Stimulated activated CD8-positive, alpha-beta memory T cell treated with anti-CD3 and anti-CD28 coated beads, Interleukin-7, amount 100 ng/mL, for 4 hours (primary cell): ENCODE measurements at places on chromosomes 4 and X.

GRCh38 chrX:12702509-12703091, 88.6 kb upstream of the PRPS2 start:
- DNase-seq = no peak

GRCh38 chrX:125628435-125628834, 308.8 kb downstream of the TEX13C start:
- DNase-seq = no peak

GRCh38 chrX:104330966-104331365, 76.2 kb upstream of the ESX1 start:
- no peak for DNase-seq

- no peak for DNase-seq
These were observed 2731.9 kb downstream of the ARAP2 start for GRCh38 chr4:33512397-33512796.

GRCh38 chr4:119394826-119395225, 72.9 kb upstream of the FABP2 start:
- no peak for DNase-seq

DNA sequence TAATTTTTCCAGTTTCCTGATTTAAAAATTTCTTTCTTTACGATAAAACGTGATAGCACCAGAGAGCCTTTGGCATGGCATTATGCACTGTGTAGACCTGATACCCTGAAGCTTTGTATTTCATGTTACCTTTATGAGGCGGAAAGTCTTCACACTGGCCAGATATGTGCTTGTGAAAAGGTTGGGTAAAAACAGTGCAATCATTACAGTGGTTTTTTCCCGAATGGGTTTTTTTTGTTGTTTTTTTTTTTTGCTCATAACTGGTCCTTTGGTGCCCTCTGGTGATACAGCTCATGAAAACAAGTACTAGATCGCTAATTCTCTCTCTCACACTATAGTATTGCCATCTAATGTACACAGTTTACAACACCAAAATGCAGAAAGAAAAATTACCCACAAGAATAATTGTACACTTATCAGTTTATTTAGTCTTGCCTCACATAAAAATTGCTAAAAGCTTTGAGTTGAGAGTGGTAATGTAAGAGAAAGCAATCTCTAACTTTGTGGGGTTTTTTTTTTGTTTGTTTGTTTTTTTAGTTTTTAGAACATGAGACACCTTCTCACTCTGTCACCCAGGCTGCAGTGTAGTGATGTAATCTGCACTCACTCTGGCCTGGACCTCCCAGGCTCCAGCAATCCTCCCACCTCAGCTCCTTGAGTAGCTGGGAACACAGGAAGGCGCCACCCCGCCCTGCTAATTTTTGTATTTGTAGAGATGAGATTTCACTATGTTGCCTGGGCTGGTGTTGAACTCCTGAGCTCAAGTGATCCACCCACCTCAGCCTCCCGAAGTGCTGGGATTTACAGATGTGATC, 21.3 kb downstream of the SPCS3 start:
- DNase-seq = no peak

DNA sequence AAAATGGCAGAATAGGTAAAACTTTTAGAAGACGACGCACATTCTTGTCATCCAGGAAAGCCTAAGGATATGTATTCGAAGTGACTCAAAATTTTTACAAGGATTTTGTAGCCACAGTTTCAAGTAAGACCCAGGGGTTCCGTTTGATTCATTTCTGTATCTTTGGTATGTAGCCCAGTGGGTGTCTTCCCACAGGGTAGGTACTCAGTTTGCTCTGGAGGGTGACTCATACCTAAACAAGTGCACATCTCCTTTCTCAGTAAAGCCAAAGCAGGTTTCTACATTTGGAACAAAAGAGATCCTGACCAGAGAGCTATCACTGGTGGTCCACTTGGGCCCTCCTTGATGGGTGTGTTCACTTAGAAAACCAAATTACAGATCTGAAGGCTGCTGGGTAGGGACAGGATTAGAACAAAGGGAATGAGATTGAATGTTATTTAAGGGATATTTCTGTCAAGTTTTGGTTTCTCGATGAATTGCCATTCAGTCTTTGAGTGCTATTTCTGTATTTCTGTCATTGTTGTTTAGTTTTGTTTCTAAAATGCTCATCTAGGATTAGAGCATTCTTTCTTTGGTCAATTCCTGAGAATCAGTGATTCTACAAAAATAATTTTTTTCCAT, 56.1 kb downstream of the PLS3 start:
- no peak for DNase-seq

DNA sequence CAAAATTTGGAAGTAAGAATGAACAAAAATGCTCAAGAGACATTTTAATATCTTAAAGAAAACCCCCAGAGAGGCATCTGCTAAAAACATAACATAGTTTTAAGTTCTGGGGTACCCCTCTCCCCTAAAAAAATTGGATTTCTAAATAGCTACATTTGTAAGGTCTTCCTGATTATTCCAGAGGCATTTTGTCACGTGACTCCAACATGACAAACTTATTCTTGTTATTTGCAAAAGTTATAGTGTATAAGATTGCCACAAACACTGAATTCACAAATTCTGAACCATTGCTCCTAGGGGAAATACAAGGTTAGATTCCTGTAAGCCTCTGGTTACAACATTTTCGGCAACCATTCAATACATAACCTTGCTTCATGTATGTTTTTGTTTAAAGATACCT, 73.4 kb downstream of the COL25A1 start:
- no peak for DNase-seq

- DNase-seq = no peak
These were observed 831.5 kb downstream of the STIM2 start for GRCh38 chr4:27692158-27692557.

GRCh38 chrX:43002526-43003203, 224.7 kb upstream of the PPP1R2C start:
- DNase-seq = no peak

DNA sequence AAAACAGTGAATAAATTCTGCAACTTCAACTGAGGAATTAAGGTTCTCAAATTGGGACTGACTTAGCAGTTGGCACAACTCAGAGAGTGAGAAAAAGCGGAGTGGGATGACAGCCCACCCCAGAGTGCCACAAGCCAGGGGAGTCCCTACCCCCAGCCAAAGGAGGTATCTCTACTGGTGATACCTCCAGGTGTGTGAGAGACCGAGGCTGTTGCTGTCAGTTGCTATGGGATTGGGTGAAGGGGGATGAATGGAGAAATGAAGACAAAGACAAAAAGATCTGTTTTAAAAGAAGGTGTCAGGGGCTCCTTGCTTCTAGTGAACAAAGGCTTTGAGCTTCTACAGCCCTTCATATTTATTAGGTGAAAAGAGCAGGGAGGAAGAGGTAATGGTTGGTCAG, 71.4 kb upstream of the UGT2B10 start:
- no peak for DNase-seq

- DNase-seq = no peak
These were observed 1980.7 kb downstream of the PCDH7 start for GRCh38 chr4:32700838-32701237.

DNA sequence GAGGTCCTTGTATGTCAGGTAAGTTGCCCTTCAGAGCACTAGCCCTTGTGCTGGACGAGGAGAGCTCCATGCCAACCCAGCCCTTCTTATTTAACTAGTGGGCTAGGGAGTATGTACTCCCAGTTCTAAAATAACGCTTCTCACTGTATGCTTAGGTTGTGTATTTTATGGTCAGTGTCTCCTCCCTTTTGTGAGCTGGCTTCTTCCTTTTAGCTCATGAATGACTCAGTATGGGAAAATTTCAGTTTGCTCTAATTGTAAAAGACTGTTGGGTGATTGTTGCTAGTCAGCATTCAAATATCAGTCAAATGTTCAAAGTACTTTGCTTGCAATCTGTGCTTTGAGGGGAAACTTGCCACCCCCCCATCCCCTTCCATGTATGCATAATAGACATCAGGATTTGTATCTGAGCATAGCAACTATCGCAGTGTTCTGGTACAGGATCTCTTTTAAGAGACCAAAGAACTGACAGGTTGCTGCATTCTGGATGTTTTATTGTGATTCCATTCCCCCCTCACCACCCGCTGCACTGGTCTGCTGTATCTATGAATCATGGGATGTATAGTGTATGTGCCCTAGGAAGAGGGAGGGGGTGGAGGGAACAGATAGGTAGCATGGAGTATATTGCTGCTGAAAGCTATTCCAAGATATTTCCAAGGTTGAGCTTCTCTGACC, 34.7 kb downstream of the DLG3 start:
- no peak for DNase-seq

- no peak for DNase-seq
These were observed 404.1 kb downstream of the MAPK10 start for GRCh38 chr4:85955620-85956292.

- DNase-seq = no peak
These were observed 81.9 kb downstream of the HMGB2 start for GRCh38 chr4:173252024-173252935.

DNA sequence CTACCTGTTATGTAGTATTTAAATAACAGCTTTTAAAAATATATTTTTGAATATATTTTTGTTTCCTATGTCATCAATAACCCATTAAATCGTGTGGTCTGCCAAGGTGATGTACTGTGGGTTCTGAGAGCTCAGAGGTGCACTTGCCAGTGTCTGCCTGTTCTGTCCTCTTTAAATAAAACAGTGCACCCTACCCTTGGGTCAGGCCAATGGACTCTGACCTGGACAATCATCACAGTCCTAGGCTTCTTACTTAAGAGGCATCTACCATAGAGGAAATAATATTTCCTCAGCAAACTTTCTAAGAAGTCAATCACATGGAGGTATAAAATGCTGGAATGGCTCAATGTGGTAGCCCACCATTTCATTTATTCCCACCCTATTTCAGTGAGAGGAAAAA, 26.0 kb upstream of the LHFPL1 start:
- no peak for DNase-seq

- no peak for DNase-seq
These were observed 185.5 kb downstream of the MGST2 start for GRCh38 chr4:139851133-139851532.

GRCh38 chrX:10537308-10537707, 83.1 kb downstream of the MID1 start:
- DNase-seq = no peak

GRCh38 chr4:35556387-35556786, 687.9 kb downstream of the ARAP2 start:
- no peak for DNase-seq

GRCh38 chr4:108399610-108400265, 220.6 kb upstream of the RPL34 start:
- no peak for DNase-seq

- no peak for DNase-seq
These were observed 139.9 kb upstream of the SLC4A4 start for GRCh38 chr4:71198958-71199357.

GRCh38 chr4:74473155-74473811, 28.3 kb downstream of the AREG start:
- DNase-seq = no peak

DNA sequence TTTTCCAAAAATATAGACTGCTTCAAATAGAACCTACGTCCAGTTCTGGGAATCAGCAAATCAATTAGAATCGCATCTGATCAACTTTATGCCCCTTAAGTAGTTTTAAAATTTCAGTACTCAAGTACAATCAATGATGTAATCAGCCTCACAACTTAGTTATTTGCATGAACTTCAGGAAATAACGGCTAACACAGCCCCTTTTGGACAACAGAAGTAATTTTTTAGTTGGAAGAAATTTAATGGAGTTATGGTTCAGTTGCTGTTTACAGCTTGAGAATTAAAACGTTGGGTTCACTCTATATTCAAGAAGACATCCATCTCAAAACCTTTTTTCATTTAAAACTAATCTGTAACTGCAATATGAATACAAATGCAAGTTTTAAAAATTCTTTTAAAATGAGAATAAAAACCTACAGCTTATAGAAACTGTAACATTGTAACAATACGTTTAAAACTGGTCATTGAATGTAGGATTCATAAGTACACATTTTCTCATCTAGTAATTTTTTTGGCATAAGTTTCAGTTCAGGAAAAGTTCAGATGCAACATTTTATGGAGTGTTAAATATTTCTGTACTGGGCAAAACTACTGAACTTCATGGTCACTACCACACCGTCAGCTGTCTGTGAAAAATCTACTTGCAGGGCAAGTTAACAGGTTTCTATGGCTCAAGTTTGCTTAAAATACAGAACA, 956 bp downstream of the TAPT1 start:
- DNase-seq = no peak

DNA sequence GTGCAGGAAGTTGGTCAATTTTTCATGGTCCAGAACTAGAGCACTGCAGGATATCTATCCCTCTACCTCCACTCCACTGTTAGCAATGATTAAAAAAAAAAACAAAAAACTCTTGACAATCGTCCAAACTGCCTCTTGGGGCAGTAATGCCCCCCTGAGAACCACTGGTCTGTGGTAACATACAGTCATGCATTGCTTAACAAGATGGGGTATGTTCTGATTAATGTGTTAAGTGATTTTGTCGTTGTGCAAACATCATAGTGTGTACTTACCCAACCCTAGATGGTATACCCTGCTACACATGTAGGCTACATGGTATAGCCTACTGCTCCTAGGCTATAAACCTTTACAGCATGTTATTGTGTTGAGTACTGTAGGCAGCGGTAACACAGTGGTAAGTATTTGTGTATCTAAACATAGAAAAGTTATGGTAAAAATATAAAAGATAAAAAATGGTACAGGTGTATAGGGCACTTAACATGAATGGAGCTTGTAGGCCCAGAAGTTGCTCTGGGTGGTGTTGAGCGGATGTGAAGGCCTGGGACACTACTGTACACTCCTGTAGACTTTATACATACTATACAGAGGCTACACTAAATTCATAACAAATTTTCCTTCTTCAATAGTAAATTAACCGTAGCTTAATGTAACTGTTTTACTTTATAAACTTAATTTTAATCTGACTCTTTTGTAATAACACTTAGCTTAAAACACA, 34.1 kb downstream of the ART3 start:
- DNase-seq = no peak

DNA sequence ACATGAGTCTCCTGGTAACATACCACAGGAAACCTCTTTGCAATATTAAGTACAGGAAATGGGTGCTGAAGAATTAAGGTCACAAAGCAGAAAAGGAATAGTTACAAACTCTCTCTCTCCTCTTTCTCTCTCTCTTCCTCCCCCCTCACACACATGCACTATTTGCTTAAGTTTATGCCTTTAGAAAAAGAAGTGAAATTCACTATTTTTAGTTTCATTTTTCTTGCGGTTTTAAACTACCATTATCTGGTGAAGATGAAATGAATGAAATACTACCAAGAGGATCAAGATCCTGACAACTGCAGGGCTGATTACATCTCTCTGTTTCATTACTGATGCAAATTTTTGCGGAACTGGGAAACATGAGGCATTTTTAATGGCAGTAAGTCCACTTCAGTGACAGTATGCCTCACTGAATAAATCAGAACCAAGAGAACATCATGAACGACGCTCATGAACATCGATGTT, 64.3 kb upstream of the FTHL17 start:
- DNase-seq = no peak

- no peak for DNase-seq
These were observed 1123.7 kb upstream of the PABPC4L start for GRCh38 chr4:135325264-135325663.

- DNase-seq = no peak
These were observed 44.9 kb upstream of the SLC25A31 start for GRCh38 chr4:127685292-127685691.

- DNase-seq = no peak
These were observed 190.3 kb upstream of the RPS6KA3 start for GRCh38 chrX:20456971-20457370.
